ENCODE measurements at places on chromosomes 5 and 9.

DNA sequence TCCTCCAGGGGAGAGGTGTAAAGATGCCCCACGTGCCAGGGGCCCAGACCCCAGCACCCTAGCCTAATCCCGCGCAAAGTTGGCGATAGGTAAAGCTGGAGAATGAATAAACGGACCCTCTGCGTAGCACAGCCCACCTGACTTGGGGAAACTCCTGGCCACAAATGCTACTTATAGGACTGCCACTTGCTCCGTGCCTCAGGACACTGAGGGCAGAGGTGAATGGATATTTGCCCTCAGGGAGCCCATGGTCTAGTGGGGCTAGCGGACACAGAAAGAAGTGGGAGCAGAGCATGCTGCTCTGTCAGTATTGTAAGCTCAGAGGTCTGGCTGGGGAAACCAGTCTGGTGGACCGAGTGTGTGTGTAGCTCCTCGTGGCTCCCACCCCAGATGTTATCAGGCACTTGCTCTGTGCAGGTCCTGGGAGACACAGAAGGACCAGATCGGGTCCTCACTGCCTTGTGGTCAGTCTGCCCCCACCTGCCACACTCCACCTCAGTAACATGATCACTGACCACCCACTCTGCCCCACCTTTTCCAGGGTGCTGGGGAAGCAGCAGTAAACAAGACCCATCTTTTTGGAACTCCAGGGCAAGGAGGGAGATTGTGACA, 841 bp downstream of the GRK6 start:
- no peak for DNase-seq

- no peak for DNase-seq
These were observed 646.6 kb downstream of the TLE4 start for GRCh38 chr9:80218328-80218727.

- no peak for DNase-seq
These were observed 1.8 kb upstream of the PDE8B start for GRCh38 chr5:77208507-77209163.

DNA sequence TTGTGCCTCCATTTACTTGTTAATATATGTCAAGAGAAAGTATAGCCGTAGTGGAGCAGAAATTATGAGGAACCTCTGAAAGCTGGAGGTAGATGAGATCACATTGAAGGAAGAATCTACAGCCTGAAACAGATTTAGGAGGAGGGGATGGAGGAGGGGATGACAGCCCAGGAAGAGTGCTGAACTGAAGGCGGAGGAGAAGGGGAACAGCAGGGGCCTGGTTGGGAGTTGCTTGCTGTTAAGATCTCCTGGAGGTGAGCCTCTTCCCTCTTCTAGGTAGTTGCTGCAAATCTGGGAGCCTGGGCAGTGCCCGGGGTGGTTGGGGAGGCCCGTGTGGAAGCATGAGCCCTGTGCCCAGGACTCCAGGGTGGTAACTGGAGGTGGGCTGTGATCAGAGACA, 111.8 kb upstream of the SEMA6A start:
- DNase-seq, result no peak

Measured in activated naive CD4-positive, alpha-beta T cell (primary cell).